ENCODE measurements at places on chromosomes 4 and X. TPM values are rescaled to one million over a fixed set of nuclear protein-coding genes. Genes with fewer than 3 reads are reported as not detected.

DNA sequence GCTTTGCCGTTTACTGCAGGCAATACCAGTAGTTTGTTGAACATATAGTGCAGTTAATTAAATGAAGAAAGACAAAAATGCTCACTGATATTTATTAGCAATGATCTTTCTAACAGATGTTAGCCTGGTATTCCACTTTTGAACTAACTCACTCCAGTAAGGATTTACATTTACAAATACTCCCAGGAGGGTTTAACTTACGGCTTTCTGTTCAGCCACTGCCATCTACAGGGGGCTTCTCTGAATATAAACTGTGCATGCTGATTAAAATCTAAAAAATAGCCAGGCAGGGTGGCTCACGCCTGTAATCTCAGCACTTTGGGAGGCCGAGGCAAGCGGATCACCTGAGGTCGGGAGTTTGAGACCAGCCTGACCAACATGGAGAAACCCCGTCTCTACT, 2.2 kb upstream of the SRD5A3 start:
- no peak for DNase-seq

TCEAL6 gene
- total RNA-seq: not detected

RBM47 gene
- total RNA-seq: 3.3 TPM

DNA sequence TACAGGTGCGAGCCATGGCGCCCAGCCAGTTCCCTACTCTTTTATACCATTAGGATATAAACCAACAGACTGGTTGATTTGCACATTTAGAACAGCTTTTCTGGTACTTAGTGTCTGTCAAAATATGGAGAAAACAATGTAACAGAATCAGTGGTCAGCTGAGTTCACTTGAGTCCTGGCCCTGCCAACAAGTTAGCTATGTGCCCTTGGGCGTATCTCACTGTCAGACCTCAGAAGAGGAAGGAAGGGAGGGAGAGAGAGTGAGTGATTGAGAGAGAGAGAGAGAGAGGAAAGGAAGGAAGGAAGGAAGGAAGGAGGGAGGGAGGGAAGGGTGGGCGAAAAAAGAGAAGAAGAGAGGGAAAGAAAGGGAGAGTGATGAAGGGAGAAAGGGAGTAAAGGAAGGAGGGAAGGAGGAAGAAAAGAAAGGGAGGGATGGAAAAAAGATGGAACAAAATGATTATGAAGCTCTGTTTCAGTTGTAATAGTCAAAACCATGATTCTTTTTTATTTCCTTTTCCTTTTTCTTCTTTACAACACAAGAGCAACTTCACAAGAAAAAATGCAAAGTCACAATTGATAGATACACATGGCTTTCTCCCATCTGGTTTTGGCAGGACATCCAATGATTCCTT, 55.7 kb upstream of the PDGFRA start:
- no peak for DNase-seq

GRCh38 chr4:84481860-84482245, 17.2 kb downstream of the NKX6-1 start:
- DNase-seq: no peak

- DNase-seq: no peak
These were observed 66.6 kb downstream of the EDNRA start for GRCh38 chr4:147547314-147548056.

DNA sequence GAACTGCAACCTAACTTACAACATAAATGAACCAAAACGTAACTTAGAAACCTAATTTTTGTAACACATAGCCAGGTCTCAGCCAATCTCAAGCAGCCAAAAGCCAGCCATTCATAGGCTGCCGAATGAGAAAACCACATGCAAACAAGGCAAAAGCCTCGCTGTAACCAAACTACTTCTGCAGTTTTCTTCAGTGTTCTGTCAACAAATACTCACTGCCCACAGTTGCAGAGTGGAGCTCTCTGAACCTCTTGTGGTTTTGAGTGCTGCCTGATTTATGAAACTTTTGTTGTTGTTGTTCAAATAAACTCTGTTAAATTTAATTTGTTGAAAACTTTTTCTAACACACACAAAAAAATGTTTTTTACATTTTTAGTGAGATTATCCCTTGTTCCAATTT, 251.2 kb downstream of the PAPSS1 start:
- DNase-seq: no peak

- DNase-seq: no peak
These were observed 455 bp upstream of the ABCB7 start for GRCh38 chrX:75156531-75156945.

MID1 gene
- 35.7 TPM for total RNA-seq

MFAP3L gene
- total RNA-seq: 1.2 TPM

GPRIN3 gene
- 7.3 TPM for total RNA-seq

DNA sequence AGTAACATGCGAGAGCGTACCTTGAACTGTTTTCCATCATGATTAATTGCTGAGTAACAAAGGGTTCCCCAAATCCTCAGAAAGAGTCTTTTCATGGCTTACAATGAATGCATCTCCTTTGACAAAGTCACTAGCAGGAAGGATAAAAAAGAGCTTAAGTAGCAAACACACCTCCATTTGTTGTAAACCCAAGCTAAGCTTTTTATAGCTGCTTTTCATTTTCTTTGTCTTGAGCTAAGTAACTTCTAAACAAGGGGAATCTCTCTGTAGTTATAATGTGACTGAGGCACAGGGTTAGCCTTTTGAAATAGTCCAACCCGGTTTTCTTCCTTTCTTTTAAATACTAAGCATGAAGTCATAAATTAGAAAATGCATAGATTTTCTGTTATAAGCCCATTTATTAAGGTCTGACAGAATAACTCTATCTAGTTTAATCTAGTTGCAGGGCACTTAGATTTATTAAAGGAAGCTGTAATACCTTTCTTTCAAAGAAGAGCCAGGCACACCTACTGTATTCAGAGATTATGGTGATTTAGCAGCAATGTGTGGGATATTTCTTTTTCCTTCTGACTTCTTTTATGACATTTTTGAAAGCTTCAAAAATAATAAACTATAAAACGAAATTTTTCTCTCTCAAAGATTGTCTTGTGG, 226.9 kb upstream of the SMIM31 start:
- DNase-seq: no peak

SH3TC1 gene
- 16.5 TPM for total RNA-seq

TCP11X2 gene
- total RNA-seq: not detected

DNA sequence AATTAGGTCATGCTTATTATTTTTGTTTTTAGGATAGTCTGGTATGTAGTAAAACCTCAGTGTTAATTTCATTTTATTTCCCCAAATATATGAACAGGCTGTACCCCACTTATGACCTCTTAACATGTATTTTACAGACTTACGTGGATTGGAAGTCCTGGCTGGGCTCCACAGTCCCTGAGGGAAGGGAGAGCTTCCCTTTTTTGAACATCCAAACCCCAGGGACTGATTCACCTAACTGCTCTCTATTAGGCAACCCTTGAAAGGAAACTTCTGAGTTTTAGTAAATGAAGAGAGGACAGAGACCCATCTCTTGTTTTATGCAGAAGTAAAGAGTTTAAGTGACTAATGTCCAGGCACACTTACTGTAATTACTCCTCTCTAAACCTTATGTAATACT, 233.1 kb upstream of the SPRY1 start:
- no peak for DNase-seq

MXRA5 gene
- total RNA-seq: 17.5 TPM

DNA sequence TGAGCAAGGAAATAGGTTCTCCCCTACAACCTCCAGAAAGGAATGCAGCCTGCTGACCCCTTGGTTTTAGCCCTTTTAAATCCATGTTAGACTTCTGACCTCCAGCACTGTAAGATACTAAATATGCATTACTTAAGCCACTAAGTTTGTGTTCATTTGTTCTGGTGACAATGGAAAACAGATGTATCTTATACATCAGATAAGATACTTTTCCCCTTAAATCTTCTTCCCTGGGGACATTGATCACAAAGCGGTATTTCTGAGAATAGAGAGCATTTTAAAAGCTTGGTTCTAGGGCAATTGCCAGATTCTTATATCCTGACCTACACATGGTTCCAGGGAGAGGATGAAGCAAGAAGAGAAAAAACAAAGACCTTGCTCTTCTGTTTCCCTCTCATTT, 6.5 kb upstream of the TMEM184C start:
- no peak for DNase-seq

DNA sequence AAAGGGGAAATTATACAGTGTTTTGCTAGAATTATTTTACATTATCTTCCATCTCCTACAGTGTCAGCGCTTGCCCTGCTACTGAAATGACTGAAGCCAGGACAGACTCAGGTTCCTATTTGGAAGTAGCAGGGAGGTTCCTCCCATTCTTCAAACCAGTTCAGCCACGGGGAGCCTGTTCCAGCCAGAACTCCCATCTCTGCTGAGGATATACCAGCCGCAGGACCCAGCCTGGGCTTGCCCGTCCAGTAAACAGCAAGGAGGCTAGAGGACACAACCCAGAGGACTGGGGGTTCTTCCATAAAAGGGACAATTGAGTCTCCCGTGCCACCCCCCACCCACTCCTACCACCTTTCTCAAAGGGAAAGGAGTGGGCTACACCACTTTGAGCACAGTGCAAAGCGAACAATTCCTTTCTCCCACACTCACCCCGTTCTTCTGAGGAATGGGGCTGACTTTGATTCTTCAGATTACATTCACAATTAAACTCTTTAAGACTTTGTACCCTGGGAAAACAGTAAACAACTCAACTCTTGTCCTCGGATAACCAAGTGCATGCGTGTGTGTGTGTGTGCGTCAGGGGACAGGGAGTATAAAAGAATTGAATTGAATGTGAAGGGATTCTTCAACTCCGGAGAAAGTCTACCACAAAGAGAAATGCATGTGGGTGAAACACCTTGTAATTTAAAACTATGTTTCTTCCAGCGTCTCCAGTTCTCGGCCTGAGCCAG, 31.0 kb upstream of the PPARGC1A start:
- DNase-seq: no peak

IDS gene
- 87.6 TPM for total RNA-seq

- DNase-seq: no peak
These were observed 155.8 kb upstream of the IGFBP7 start for GRCh38 chr4:57265831-57266582.

DNA sequence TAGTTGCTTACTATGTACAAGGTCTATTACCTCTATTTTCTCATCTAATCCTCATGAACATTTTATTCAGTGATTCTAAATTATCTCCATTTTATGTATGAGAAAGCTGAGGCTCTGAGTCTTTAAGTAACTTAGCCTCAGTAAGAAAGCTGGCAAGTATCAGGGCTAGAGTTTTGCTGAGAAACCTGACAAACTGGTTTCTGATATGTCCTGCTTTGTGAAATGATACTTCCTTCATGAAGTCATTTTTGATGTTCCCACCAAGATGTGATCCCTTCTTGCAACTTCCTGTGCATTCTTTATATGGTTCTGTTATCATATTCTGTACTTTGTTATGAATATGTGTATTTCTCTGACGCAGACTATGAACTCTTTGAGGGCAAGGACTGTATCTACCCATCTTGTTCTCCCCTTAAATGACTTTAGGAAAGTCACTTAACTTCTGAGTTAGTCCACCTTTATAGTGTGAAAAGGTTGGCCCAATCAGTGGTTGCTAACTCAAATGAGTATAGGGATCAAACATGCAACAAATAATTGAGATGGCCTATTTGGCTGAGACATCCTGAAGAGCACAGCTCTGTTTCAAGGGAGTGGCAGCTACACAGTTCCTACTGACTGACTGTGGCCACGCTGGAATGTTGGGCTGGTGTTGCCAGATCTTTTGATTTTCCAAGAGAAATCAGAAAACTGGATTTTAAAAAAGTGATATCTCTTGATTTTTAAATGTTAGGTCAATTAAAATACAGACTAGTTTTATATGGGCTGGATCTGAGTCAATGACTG, 127.9 kb upstream of the AMOT start:
- no peak for DNase-seq

CFAP47 gene
- total RNA-seq: not detected

DNA sequence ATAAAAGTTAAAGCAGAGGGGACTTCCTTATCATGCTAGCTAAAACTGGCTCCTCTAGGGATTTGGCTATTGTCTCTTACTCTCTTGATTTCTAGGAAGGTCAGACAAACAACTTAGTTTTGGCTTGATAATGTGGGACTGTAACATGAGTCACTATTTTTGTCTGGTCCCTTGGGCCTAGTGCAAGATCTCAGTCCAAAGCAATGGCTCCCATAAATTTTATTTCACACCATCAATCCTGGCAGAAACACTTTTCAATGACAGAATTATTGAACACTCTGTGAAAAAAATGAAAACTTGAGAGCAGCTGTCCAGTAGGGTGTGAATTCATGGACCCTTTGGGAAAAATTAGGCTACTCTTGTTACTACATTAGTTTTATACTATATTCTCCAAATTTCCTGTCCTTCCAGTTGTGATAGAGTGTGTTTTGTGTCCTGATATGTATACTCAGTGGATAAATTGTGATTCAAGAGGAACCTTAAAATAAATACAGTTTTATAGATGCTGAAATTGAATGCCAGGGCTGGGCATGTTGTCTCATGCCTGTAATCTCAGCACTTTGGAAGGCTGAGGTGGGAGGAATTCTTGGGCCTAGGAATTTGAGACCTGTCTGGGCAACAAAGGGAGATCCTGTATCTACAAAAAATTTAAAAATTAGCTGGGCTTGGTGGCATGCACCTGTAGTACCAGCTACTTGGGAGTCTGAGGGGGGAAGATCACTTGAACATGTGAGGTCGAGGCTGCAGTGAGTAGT, 10.8 kb upstream of the SNCA start:
- DNase-seq: no peak

DNA sequence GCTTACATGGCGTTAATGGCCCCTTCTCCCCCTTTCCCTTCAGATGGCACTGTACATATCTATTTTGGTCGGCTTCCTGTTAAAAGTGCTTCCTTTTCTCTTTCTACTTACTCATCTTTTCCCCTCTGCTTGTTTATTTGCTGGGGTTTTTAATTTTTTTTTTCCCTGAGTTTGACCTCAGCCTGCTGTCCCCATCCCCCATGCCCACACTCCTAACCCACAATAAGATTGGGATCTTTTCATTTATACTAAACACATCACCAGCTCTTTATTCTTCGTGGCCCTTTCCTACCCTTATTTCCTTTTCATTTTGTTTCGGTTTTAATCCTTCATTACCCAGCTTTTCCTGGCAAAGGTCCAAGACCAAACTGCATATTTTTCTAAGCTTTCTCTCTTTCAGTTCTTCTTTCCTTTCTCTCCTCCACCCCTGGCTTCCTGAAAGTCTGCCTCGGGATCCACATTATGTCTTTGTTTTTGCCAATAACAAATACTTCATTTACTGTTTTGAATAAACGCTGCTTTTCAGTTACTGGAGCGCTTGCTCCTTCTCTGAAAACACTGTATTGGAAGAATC, 152.0 kb upstream of the USP9X start:
- DNase-seq: no peak

- DNase-seq: no peak
These were observed 58.6 kb upstream of the PAGE1 start for GRCh38 chrX:49754233-49754857.

GRCh38 chr4:40414673-40415072, 79.5 kb downstream of the CHRNA9 start:
- DNase-seq: no peak

SLC6A8 gene
- 144 TPM for total RNA-seq

- no peak for DNase-seq
These were observed 8.6 kb downstream of the F9 start for GRCh38 chrX:139538907-139539790.

TFDP3 gene
- not detected for total RNA-seq

- DNase-seq: no peak
These were observed 1.2 kb upstream of the ZNF827 start for GRCh38 chr4:145939856-145940255.

GSX2 gene
- total RNA-seq: not detected

- DNase-seq: no peak
These were observed 89.4 kb downstream of the FMR1NB start for GRCh38 chrX:148070504-148070877.

All from cardiac septum (tissue), 1 donor.